ENCODE measurements at places on chromosomes 7 and 10. TPM values are rescaled to one million over a fixed set of nuclear protein-coding genes. Genes with fewer than 3 reads are reported as not detected.

The HOXA5 gene
- 0.76 TPM for total RNA-seq

The PLEKHS1 gene
- total RNA-seq: 10.1 TPM

The COPG2 gene
- total RNA-seq: 13.5 TPM

The IFIT2 gene
- total RNA-seq: 1.6 TPM

The STK17A gene
- 9.4 TPM for total RNA-seq

- DNase-seq: no peak
Measured at GRCh38 chr7:7738177-7738576, 19.8 kb upstream of the RPA3 start.

DNA sequence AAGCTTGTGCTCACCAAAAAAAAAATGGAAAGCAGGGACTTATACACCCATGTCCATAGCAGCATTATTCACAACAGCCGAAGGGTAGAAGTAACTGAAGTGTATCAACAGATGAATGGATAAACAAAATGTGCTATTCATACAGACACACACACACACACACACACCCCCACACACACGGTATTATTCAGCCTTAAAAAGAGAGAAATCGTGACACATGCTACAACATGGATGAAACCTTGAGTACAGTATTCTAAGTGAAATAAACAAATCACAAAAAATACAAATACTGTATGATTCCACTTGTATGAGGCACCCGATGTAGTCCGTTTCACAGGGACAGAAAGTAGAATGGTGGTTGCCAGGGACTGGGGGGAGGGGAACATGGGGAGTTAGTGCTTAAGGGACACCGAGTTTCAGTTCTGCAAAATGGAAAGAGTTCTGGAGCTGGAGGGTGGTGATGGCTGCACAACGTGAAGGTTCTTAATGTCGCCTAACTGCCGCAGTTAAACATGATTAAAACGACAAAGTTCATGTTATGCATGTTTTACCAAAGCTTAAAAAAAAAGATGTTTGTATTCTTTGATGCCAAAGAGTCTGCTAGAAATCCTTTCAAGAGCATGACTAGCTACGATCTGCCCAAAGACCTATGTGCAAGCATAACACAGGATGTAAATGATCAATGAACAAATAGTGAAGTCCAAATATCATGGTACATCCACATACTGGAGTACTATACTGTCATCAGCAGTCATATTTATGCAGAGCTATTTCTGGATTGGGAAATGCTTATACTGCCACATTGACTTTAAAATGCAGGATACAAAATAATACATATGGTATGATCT lies 7.2 kb downstream of the TNS3 start:
- DNase-seq: no peak

GRCh38 chr7:19213746-19214145 lies 68.5 kb upstream of the FERD3L start:
- DNase-seq: no peak

DNA sequence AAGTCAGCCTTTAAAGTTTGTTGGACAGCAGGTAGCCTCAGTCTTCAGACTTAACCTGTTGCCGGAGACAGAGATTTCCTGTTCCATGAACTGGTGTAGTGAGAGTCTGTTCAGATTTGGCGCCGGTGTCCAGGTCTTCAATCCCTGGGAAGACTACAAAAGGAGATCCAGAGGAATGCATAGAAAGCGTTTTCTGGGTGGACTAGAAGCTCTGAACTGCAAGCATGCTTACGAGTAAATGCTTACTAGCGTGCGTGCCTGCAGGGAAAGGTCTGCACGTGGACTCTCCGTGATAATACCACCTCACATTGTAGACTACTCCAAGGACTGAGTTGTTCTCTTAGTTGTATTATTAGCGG lies 878 bp downstream of the GLRX3 start:
- DNase-seq: no peak

GRCh38 chr7:72258074-72258473 lies 154.1 kb downstream of the CALN1 start:
- DNase-seq: no peak

GRCh38 chr10:107813451-107814162 lies 649.1 kb upstream of the SORCS1 start:
- DNase-seq: no peak
